RPMI7951 (cell line): ENCODE measurements at places on chromosomes 13 and 19. TPM values are rescaled to one million over a fixed set of nuclear protein-coding genes. Genes with fewer than 3 reads are reported as not detected.

DNA sequence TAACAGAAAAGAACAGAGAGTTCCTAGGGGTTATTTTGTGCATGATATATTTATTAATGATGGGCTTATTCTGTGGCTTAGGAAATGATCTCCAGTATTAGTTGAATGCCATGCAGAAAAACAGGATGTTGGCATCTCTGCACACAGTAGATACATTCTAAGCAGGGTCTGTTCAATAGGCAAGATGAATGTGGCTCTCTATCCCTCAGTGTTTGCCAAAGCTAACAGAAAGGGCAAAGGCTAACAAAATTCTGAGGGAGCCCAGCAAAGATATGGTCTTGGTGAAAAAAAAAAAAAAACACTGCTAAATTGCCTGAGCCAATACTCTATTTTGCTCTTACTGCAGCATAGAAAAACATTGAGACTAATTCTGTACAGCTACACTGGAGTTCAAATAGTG is 1095.8 kb downstream of the UQCRFS1 start:
- DNase-seq = no peak

DNA sequence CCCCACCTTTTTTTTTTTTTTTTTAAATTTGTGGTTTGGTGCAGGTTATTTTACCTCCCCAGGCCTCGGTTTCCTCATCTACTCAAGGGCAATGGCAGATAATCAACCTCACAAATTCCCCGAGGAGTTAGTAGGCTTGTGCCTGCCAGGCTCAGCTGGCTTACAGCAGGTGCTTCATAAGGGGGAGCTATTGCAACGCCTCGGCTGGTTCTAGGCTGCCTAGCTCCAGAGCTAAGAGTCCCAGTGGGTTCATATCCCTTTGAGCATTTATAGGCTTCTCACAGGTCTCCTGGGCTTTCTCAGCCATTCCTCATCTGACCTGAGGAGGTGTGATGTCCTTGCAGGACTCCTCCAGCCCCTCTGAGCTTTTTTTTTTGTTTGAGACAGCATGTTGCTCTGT is 10.6 kb downstream of the BCKDHA start:
- no peak for DNase-seq

C19orf67 gene
- 0.59 TPM in 1 of 2 replicates, not detected in the other for total RNA-seq

TTC9B gene
- total RNA-seq = not detected in 2 replicates

DACT3 gene
- 2.2 and 3.3 TPM in 2 replicates for total RNA-seq

- no peak for DNase-seq
Observed at GRCh38 chr13:29593605-29594297, 1.7 kb downstream of the SLC7A1 start.
